Right ventricle myocardium superior (tissue), 1 donor: ENCODE measurements at places on chromosomes 2 and 18. TPM values are rescaled to one million over a fixed set of nuclear protein-coding genes. Genes with fewer than 3 reads are reported as not detected.

The DSG4 gene
- total RNA-seq = not detected

The DCC gene
- total RNA-seq = not detected

The GKN1 gene
- not detected for total RNA-seq

The MOGAT1 gene
- 0.65 TPM for total RNA-seq

The GPR35 gene
- 2.0 TPM for total RNA-seq

The PLEKHH2 gene
- 1.2 TPM for total RNA-seq

The CFAP65 gene
- total RNA-seq = not detected

The RAB6D gene
- not detected for total RNA-seq

The SNED1 gene
- total RNA-seq = 8.0 TPM

The EIF5B gene
- 84.7 TPM for total RNA-seq

The E2F6 gene
- total RNA-seq = 12.2 TPM

The STAM2 gene
- 22.6 TPM for total RNA-seq

The ZNF396 gene
- total RNA-seq = 0.48 TPM

The IL36RN gene
- not detected for total RNA-seq

The ZNF385B gene
- total RNA-seq = 0.46 TPM

The MC4R gene
- total RNA-seq = not detected

The B3GNT7 gene
- 7.7 TPM for total RNA-seq

The MC2R gene
- not detected for total RNA-seq

The UGT1A10 gene
- total RNA-seq = not detected

The CDH20 gene
- 0.05 TPM for total RNA-seq

The PLGLB1 gene
- total RNA-seq = 2.7 TPM

The PER2 gene
- 3.6 TPM for total RNA-seq

The PRSS56 gene
- total RNA-seq = 0.19 TPM

The MOCOS gene
- total RNA-seq = 0.40 TPM

The NAT8 gene
- not detected for total RNA-seq

The PID1 gene
- total RNA-seq = 7.1 TPM
